Activated CD4-positive, alpha-beta T cell treated with anti-CD3 and anti-CD28 coated beads for 48 hours (primary cell): ENCODE measurements at places on chromosomes 11 and 22.

DNA sequence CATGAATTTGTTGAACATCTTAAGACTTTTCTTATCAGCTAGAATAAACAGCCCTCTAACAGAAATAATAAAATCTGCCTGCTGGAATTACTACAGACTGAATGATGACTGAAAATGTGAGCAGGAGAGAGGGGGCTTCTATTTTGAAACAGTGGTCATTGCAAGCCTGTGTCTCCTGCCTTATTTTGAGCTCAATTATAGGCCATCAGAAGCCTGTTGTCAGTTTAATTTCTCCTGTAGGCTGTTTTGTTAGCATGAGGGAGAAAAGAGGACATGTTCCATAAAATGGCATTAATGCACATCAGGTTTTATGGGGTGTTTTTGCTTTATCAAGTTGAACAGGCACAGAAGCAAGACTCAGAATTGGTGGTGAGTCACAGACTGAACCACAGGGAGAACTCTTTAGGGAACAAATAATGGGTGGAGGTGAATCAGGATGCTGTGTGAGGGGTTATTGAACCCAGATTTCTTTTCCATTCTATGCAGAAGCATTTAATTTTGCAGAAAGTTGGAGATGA is 129.1 kb downstream of the PARVA start:
- no peak for DNase-seq

DNA sequence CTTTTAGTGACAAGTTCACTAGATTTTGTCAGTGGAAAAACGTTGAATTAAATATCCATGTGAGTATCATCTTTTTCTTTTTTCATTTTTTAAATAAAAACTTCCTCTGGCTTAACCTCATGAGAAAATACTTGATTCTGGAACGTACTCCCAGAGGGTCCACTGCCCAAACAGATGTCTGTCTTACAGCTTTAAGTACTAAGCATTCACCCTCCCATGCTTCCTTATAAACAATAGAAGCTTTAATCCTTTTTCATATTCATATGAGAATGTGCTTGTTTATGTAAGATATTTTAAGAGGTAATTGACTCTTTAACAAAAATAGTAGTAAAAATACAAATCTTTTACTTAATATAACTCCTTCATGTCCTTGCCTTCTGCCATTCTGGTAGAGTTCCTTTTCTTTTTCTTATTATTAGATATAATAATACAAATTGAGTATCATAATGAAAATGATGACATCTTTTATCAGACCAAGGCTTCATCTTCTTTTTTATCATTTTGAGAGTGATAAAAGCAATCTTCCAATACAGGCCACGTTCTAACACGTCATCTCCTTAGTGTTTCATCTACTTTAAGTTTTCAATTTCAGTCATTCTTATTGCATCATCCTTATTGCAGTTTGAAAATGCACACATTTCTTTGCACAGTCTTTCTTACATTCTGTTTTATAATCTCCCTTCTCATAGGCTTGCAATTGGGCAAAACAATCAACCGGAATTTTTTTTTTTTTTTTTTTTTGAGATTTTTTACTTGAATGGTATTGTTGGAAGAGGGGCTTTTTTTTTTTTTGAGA is 69.5 kb upstream of the MYO18B start:
- DNase-seq: no peak

- DNase-seq: no peak
Observed at GRCh38 chr22:32261306-32261705, 6.2 kb upstream of the SLC5A4 start.

- no peak for DNase-seq
Observed at GRCh38 chr11:14422814-14423182, 63.8 kb upstream of the RRAS2 start.

GRCh38 chr11:93652679-93653078 is 8.8 kb upstream of the CEP295 start:
- no peak for DNase-seq

DNA sequence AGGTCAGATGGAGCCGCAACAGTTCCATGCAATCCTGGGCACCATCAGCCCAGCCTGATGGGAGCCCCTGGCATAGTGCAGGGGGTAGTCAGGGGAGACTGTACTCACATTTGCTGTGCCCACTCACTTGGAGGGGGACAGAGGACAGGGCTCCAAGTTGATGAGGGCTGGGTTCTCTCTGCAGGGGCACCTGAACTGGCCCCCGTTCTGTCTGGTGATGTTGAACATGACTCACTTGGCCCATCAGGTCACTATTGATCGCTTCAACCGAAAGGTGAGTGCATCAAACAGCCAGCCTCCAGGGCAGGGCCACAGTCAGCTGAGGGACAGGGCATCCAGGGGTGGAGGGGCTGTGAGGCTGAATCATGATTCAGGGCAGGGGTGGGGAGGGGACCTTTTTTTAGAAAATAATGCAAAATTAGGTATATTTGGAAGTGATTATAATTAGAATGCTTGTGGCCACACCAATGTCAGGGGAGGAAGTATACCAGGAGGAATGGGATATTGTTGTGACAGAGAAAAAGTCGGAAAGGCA is 66.4 kb downstream of the OTOG start:
- no peak for DNase-seq
